Kidney epithelial cell (primary cell): ENCODE measurements at places on chromosomes 16 and 17. TPM values are rescaled to one million over a fixed set of nuclear protein-coding genes. Genes with fewer than 3 reads are reported as not detected.

ASPHD1 gene
- 10.2 and 12.5 TPM in 2 replicates for total RNA-seq

CCL18 gene
- total RNA-seq, result not detected in 2 replicates

ZNF830 gene
- 10.5 and 11.1 TPM in 2 replicates for total RNA-seq

TNS4 gene
- 0.34 TPM in 1 of 2 replicates, not detected in the other for total RNA-seq

FBXL16 gene
- total RNA-seq, result 0.17 and 0.82 TPM in 2 replicates

C17orf78 gene
- total RNA-seq, result not detected in 2 replicates

ABCA9 gene
- 0.07 and 0.08 TPM in 2 replicates for total RNA-seq

SLC6A4 gene
- total RNA-seq, result under 0.01 TPM in 1 of 2 replicates, not detected in the other

- DNase-seq, result no peak
Observed at GRCh38 chr17:4108397-4108796, 34.4 kb downstream of the ZZEF1 start.

DNA sequence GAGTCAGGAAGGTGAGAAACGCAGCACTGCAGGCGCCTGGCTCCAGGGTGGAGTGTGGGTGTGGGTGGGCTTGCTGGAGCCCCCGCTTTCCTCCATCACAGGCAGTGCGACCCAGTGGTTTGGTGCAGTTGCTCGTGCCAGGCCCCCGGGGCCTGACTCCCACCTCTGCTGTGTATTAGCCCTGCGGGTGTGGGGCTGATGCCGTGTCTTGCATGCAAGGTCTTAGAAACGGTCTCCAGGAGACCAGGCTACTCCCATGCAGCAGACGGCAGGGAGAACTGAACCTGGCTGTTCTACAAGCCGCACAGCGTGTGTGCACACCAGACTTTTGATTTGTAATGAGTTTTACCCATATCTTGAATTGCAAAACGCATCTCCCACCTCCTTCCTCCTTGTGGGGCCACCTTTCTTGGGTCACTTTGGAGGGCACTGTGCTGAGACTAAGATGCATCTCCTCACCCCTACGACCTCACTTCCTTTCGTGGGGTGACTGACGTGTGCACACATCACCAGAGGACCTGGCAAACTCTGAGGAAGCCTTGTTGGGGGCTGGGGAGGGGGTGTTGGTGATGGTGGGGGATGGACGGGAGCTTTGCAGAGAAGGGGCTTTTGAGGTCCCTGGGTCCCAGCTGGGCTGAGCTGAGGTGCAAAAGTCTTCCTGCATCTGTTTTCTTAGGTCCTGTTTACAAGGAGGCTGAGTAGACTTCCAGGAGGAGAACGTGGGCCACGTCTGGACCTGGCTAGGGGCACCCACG, 101.8 kb upstream of the TNRC6C start:
- no peak for DNase-seq

DNA sequence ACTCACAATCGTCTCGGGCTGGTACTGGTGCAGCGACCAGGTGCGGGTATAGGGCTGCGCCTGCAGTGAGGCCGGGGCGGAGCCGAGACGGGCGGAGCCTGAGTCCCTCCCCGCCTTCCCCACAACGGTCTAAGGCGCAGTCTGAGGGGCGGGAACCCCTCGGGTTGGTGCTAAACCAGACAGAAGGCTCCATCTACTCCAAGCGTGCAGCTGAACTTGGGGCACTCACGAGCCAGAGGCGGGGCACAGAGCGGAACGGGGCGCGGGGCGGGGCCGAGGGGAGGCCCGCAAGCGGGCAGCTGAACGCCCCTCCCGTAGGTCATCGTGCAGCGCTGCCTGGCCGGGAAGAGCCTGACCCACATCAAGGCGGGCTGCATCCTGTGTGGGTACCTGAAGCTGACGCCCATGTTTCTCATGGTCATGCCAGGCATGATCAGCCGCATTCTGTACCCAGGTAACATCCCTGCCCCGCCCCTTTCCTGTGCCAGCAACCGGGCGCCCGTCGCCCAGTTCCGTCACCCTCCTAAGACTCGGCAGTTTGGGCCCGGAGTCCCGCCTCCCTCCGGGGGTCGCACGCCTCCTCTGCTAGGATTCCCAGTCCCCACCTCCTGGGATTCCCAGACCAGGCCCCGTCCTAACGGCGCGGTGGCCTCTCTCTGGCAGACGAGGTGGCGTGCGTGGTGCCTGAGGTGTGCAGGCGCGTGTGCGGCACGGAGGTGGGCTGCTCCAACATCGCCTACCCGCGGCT, 5.0 kb downstream of the SLC5A2 start:
- no peak for DNase-seq

DNA sequence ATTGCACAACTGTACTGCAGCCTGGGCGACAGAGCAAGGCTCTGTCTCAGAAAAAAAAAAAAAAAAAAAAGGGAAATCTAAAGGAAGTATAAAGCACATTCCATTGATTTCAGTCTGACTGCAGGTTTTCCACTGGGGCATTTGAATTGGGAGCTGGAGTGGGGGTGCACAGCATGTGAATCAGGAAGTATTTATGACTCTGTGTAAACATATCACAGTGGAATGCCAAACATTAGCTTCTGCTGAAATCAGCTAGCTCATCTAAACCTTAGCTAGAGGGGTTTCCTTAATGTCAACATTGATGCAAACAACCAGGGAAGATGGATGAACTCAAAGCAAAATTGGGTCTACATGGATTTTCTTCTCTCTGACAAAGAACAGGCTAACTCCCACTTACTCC, 641.0 kb upstream of the EEF2KMT start:
- DNase-seq, result no peak

- DNase-seq, result no peak
Observed at GRCh38 chr17:43090022-43090421, 35.1 kb downstream of the BRCA1 start.

DNA sequence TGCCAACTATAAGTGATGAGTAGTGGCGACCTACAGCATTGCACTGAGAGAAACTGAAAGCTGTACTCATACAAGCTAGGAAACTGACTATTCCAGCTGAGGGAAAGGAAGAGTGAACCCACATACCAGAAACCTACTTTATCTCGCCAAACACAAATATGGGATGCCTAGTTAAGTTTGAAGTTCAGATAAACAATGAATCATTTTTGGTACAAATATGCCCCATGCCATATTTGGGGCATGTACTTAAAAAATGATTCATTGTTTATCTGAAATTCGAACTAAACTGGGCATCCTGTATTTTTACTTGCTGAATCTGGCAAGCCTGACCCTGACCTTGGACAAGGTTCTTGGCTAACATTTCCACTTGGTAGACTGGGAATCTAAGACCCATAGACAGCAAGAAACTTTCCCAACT, 527.8 kb upstream of the PSMD7 start:
- no peak for DNase-seq

- DNase-seq, result no peak
Observed at GRCh38 chr16:79089735-79090284, 510.7 kb downstream of the MAF start.

- DNase-seq, result peak; percentile 81
Observed at GRCh38 chr17:39199820-39200069, 338 bp upstream of the RPL19 start.

GRCh38 chr16:57310801-57311200, 26.3 kb upstream of the PLLP start:
- no peak for DNase-seq

DNA sequence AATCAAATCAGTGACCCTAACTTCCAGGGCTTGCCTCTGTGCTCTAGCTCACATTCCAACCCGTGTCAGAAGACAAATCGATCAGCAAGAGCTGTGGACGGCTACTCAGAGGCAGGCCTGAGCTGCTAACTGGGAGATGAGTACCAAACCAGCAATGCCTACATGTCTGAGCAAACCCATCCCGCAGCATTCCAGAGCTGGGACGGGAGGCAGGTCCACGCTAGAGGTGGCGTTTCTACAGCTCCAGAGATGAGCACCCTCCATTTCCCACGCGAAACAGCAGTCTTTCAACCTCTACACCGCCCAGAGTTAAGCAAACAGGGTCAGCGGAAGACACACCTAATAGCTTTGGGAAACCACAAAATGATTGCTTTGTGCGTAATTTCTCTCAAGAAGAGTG, 6.5 kb downstream of the NXN start:
- no peak for DNase-seq
